Amniotic stem cell (primary cell): ENCODE measurements at places on chromosomes 4 and X.
A peak's percentile ranks its signal among the peaks of the same experiment; 100 is the strongest.

GRCh38 chrX:25663701-25664100 lies 474.4 kb upstream of the MAGEB18 start:
- no peak for DNase-seq

DNA sequence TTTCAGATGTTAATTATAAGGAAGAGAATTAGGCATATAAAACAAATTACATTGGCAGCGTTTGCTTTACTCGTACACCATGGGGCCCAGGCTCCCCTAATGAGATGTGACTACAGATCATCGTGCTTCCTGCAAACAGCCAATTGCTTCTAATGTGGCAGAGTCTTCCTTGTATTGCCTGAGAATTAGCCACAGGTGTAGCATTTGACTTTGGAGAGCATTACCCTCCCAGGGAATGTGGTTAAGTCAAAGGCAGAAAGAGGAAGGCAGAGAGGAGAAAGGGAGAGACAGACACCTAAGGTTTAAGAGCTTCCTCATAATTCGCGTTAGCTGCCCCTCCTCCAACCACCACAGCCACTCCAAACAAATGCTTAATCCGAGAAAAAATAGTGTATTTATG lies 97.0 kb downstream of the MID1IP1 start:
- no peak for DNase-seq

GRCh38 chrX:125205918-125206665 lies 113.6 kb upstream of the TEX13C start:
- no peak for DNase-seq

- no peak for DNase-seq
Observed at GRCh38 chr4:830601-831482, 4.9 kb upstream of the CPLX1 start.

DNA sequence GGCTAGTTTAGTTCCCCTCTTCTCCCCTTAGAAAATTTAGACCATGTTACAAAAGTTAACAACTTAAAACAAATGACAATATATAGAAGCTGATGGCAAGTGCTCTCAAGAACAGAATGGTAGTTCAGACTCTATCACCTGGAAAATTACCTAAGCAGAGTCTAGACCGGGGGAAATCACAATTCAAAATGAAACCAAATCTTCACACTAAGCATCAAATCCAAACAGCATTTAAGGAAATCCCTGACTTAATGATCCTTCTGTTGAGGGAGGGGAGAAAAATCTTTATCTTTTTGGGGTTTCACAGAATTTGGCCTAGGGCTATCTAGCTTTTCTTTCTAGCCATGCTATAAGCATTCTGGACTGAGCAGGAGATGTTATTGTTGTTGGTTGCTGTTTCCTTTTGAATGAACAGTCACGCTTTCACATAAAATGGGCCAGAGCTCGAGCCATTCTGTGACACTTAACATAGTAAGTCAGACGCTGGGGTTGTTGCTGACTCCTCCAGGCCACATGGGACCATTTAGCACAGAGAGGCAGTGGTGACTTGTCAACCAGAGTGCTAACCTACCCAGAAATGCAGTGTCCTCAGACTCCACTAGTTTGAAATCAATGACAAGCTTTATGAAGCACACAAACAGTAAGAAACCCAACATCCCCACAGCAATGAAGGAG lies 16.0 kb upstream of the LSM6 start:
- no peak for DNase-seq

DNA sequence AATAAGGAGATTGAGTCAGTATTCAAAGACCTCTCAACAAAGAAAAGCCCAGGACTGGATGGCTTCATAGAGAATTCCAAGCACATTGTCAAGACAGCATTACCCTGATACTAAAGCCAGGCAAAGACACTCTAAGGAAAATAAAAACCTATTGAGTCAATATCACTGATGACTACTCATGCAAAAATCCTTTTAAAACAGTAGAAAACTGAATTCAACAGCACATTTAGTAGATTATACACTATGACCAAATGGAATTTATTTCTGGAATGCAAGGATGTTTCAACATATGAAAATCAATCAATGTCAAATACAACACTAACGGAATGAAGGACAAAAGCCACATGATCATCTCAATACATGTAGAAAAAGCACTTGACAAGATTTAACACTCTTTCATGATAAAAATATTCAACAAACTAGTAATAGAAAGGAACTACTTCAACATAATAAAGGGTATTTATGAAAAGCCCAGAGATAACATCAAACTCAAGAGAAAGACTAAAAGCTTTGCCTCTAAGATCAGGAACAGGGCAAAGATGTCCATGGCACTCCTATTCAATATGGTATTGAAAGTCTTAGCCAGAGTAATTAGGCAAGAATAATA lies 633.3 kb downstream of the ANKRD50 start:
- DNase-seq, result no peak

- no peak for DNase-seq
Observed at GRCh38 chrX:109345856-109346255, 136.0 kb downstream of the GUCY2F start.

DNA sequence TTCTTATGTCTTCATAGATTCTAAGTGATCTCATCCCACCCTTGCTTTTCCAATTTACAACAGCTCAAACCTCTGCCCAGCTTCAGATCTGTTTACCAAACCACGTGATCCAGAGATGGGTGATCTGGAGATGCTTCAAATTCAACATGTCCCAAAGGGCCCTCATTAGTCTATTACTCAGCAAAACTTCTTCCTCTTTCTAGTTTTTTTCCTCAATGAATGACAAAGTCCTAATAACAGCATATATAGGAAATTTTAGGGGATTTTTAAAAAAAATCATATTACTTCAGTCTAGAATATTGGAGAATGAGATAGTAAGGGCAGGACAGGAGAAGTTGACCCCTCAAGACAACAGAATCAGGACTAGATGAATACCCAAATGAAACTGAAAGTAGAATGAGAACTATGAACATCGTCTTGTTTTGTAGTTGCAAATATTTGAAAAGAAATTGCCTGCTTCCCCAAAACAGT lies 127.1 kb downstream of the CFAP299 start:
- DNase-seq, result no peak

DNA sequence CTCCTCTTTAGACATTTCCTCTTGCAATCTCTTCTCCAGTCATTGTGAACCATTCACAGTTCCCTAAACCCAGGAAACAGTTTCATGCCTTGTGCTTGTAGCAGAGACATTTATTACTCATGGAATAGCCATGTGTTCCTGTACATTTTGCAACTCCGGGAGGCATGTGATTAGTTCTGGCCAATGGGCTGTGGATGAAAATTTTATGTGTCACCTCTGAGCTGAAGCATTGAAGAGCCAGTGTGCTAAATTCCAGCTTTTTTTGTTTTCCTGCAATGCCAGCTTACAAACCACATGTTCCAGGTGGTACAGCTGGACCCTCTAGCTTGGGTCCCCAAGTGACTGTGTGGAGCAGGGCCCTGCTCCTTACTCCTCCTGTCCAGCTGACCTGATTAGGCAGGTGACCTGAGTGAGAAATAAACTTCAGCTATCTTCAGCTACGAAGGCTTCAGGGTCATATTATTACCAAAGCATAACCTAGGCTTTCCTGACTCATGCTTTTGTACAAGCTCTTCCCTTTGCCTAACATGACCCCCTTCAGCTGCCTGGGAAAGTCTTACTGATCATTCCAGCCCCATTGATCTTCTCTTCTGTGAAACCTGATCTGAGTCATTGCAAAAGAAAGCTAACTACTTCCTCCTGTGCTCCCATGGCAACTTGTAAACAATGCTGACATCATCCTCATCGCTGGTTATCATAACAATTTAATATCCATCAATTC lies 200.4 kb downstream of the PTTG2 start:
- peak; percentile 83 for DNase-seq
